ENCODE measurements at places on chromosomes 4 and X.

GRCh38 chr4:119763386-119763785 lies 134.8 kb upstream of the PDE5A start:
- DNase-seq: no peak

- DNase-seq: no peak
These were observed 30.5 kb upstream of the ACSL1 start for GRCh38 chr4:184856277-184856609.

GRCh38 chr4:5843573-5844530 lies 49.0 kb downstream of the CRMP1 start:
- DNase-seq: no peak

GRCh38 chr4:3201718-3202702 lies 46.9 kb upstream of the MSANTD1 start:
- no peak for DNase-seq

DNA sequence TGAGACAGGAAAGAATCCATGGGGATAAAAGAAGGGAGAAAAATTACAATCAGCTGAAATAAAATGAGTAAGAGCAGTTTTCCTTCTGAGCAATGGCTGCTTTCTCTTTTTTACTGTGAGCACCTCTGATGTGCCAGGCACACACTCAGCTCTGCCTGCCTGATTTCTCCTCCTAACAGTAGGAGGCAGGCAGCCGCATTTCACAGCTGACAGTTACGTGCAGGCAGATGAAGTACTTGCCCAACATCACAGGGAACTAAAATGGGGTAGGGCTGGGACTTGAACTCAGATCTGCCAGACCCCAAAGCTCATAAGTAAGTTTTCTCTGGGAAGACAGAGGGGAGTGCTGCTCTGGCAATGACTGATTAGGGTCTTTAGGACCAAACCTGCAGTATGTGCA lies 54.6 kb downstream of the C4orf50 start:
- no peak for DNase-seq

- no peak for DNase-seq
These were observed 17.5 kb upstream of the C4orf36 start for GRCh38 chr4:86909546-86910295.

GRCh38 chrX:30513284-30513683 lies 64.3 kb downstream of the TASL start:
- DNase-seq: no peak

DNA sequence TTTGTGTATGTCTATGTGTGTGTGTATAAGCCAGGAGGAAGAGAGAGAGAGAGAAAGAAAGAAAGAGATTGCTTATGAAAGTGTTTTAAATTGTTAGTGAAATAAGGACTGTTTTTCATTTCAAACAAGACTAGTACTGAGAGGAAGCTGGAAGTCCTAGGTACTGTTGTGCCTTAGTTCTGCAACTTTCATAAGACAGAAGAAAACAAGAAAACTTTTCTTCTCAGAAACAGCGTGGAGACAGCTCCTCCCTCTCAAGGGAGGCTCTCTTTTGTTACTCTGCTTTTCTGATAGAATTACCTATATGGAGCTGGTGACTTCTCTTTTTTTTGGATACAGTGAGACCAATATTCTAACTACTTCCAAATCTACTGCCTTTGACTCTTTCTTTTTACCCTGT lies 62.5 kb downstream of the BANK1 start:
- no peak for DNase-seq

DNA sequence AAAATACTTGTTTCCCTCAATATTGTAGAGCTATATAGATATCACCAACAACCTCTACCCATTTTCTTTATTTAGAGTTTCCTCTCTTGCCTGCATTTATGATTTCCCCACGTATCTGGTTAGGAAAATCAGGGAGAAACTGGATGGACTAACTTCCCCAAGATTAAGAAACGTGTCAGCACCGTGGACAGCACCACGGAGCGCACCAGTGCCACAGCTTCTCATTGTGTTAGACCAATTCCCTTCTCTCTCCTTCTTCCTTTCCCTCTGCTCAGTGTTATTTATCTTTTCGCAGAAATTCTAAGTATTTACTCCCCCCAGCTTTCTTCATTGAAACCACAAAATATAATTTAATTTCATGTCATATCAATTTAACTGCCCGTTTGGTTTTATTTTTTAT lies 568.6 kb upstream of the BOD1L1 start:
- DNase-seq: no peak

Data from dorsolateral prefrontal cortex (tissue), 122 donors.